NCI-H526 (cell line): ENCODE measurements at places on chromosomes 6 and 20.
A peak's percentile ranks its signal among the peaks of the same experiment; 100 is the strongest.

GRCh38 chr20:539848-540247 is 3.7 kb downstream of the CSNK2A1 start:
- no peak for DNase-seq

- peak; percentile 20 for DNase-seq
These were observed 83.8 kb downstream of the FNDC1 start for GRCh38 chr6:159252955-159253508.

GRCh38 chr20:33850159-33850558 is 39.0 kb downstream of the CHMP4B start:
- peak; percentile 23 for DNase-seq

GRCh38 chr6:81696524-81696923 is 56.0 kb downstream of the TENT5A start:
- DNase-seq: peak; percentile 68

DNA sequence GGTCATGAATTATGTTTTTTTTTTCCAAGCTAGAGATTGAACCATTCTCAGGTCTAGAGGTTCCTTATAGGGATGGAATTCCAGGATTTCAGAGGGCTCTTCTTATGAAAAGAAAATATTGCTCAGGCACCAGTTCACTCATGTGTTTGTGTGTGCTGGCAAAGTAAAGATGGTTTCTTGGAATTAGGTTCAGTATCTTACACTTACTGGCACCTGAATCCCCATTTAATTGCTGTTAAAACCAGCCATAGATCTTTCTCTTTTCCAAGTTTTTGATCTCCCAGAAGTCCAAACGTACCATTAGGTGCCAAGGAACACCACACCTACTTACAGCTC is 508.4 kb downstream of the CDH26 start:
- no peak for DNase-seq

GRCh38 chr6:34272013-34272926 is 23.5 kb upstream of the SMIM29 start:
- DNase-seq: no peak

DNA sequence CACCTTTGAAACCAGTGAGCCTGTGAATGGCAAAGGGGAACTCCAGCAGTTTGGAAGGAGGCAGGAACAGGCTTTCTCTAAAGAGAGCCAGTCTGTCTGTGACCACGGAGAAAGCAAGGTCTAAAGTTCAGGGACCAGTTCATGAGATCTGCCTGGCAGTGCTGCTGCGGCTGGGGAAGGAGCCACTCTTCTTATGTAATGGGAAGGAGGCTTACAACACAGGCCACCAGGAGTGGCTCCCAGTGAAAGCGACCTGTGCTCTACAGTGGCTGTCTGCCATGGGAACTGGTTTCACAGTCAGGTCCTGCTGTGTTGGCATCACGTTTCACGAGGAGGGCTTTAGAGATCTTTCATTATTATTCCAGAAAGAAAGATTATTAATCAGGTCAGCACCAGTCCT is 291.9 kb upstream of the PRDM1 start:
- DNase-seq: no peak

GRCh38 chr6:128311944-128312570 is 208.3 kb downstream of the PTPRK start:
- DNase-seq: no peak

DNA sequence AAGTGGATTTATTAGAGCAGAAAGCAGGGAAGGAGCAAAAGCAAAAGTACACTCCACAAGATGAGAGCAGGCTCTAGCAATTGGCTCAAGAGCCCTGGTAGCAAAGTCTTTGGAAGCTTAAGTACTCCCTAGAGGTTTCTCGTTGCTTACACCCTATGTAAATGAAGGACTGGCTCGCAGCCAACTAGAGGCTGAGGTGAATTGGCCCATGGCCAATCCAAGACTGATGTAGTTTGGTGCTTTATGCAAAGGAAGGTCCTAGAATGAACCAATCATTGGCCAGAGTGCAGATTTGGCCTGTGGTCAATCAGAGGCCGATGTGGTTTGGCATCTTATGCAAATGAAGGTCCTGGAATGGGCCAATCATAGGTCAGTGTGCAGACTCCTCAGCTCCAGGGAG is 191.3 kb upstream of the ARID1B start:
- DNase-seq: no peak

DNA sequence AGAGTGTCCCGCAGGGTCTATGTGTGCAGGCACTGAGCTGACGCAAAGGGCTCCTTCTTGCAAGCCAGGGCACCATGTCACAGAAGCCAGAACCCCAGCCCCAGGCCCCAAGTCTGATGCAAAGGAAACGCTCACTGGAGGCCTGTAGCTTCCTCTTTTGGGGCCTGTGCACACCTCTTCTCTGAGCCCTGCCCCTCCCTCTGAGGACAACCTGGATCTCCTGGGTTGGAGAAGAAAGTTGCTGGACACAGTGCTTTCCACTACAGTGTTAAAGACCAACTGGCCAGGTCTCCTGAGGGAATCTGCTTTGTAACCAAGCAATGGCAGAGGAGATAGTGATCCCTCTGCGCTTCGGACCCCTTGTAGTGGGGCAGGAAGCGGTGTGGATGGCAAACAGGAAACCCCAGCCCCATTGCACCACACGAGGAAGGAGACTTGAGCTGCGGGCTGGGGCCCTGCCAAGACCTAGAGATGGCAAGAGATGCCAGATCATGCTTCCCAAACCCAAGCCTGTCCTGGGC is 90.0 kb downstream of the PRND start:
- no peak for DNase-seq

DNA sequence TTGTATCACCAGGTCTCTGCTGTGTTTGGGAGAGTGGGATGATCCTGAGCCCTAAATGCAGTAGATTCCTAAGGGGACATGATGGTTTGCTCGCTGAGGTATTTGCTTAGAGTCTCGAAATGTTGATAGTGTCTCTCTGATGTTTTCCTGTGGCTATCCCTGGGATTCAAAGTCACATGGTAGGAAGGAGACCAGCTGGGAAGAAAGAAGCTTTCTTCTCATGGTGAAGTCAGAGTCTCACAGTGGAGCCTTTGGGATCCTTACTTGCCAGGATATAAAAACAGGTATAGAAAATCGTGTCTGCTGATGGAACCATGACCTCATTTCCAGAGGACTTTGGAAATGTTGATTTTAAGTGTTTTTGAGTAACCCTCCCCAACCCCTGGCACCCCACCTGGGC is 259.3 kb upstream of the SUPT3H start:
- DNase-seq: no peak

DNA sequence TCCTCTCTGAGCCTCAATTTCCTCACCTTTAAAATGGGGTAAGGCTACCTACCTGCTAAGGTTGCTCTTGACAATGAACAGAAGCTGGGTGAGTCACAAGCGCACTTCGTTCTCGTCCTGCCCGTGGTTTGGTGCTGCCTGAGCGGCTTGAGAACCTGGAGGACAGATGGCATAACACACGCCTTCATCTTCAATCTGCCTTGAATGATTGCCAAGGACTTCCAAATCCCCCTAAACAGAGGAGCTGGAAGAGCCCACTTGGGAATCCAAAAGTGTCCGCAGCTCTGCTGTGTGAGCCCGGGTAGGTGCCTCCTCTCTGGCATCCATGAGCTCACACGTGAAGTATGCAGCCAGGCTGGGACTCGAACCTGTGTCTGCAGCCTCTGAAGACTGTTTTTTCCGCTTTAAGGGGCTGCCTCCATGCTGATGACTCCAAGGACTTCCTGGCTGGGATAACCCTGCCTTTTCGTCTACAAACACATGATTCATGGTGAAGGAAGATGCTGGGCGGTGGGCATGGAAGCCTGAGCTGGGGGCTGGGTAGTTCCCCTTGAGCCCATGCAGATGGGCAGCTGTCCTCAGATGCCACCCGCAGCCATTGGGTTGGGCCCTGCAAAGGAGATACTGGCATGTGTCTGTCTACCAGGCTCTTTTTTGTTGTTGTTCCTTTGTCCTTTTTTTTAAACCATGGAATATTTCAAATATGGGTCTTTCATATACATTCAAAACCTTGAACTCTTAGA is 25.3 kb upstream of the CSNK2A1 start:
- DNase-seq: no peak

DNA sequence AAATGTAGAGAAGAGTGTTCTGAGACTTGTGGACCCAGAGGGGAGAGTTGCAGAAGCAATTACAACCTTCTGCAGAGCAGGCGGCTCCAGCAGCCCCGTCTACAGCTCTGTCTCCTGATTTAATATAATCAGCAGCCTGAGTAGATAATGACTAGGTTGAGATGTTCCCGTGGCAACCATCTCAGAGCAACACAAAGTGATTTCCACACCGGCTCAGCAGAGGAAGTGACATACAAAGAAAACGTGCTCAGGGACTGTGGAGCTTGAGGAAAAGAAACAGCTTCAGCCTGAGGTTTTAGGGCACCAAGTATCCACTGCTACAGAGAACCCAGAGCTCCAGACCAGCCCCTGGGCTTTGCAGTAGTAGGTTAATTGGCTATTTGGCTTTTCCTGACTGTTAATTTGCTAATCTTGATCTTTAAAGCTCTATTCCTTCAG is 136.4 kb downstream of the MTFR2 start:
- DNase-seq: peak; percentile 41

- no peak for DNase-seq
These were observed 53.0 kb downstream of the TNFAIP3 start for GRCh38 chr6:137919837-137920730.

DNA sequence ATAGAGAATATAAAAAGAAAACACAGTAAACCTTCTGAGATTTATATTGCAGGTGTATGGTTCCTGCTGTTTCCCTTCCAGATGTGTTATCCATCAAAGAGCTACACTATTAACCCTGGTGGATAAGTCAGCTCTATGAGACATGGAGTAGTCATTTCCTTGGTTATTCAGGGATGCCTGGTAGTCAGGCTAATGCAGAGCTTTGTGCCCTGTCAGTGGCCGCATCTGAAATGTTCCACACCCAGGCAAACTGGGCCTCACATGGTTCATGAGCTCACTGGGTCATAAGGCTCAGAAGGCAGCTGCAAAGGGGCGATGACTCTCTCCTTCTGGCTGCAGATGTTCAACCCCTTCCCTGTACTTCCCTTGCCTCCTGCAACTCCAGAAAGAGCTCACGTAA is 473.6 kb downstream of the EPHA7 start:
- DNase-seq: no peak

DNA sequence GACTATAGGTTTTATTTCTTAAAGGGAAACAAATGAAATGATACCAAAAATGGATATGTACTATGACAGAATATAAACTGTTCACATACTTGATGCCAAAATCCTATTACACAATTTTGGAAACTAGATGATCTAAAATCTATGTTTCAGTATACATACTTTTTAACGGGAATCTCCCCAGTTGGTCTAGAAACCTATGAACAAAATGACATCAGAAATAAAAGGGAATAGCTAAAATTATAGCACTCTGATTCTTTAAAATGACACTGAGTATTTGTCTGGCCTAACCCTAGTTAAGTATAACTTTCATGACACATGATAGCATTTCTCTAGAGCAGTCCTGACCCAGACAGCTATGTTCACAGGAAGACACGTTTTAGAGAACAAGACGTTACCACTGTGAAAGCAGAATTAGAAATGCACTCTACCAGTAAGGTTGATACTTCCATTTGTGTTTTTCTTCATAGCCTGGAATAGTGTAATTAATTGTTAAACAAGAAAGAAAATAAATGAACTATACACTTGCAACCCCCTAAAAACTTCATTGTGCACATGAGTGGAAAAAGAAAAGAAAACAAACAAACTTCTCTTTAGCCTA is 3.3 kb downstream of the OSER1 start:
- no peak for DNase-seq

- no peak for DNase-seq
These were observed 43.8 kb upstream of the SEC63 start for GRCh38 chr6:108001696-108002231.

GRCh38 chr6:17984812-17985670 is 2.4 kb downstream of the KIF13A start:
- DNase-seq: peak; percentile 22

GRCh38 chr6:83605517-83605916 is 93.2 kb downstream of the PRSS35 start:
- no peak for DNase-seq

DNA sequence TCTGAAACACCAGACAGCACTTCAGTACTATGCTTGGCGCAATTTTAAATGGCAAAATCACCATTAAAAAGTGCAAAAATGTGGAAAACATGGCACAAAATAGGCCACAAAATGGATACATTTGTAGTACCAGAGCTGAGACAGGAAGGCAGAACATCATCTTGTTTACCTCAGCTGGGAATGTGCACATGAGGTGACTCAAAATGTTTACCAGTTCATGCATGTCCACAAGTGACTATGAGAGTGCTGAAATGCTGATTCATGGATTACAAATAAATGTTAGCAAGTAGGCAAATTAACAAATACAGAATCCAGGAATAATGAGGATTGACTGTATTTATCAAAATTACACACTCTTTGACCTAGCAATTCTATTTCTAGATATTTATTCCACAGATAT is 201.6 kb downstream of the ISM1 start:
- no peak for DNase-seq

- peak; percentile 56 for DNase-seq
These were observed 50.5 kb upstream of the ASIP start for GRCh38 chr20:34190679-34191090.

- DNase-seq: no peak
These were observed 24.8 kb downstream of the SPACA1 start for GRCh38 chr6:88072462-88072861.

- no peak for DNase-seq
These were observed 1.3 kb upstream of the CST9L start for GRCh38 chr20:23569570-23569969.

DNA sequence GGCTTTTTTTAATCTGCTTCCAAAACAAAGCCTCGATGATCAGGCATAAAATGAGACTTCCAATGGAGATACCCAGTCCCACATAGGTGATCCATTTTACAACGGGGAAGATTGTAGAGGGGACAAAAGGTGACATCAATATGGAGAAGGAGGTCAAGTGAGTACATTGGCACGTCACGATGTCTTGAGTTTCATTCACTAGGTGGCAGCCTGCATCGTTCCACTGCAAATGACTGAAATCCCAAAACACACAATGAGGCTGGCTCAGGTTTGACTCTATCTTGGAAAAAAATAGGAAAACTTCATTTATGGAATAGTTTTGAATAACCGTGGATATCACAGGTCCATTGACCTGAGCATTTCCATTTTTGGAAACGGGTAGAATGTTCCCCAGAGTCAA is 32.5 kb downstream of the ADGRF1 start:
- DNase-seq: no peak

DNA sequence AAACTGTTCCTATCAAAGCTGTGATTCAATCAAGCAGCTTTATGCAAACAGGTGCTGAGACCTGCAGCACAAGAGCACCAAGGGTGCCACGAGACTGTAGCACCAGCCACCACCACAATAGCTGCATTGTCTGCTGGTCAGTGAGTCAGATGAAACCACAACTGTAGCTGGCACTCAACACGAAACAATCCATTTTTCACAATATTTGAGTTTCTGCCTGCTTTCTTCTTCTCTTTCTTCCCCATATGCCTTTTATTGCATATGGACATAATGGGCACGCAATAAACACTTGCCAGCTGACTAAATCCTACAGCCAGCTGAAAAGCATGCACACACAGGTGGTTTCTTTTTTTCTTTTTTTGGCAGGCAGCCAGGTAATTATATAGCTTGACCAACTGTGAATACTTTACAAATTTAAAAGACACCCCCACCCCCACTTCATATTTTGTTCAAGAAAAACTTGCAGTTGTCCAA is 16.6 kb downstream of the SLC2A12 start:
- DNase-seq: peak; percentile 84
